ENCODE measurements at places on chromosomes 5 and 9. TPM values are rescaled to one million over a fixed set of nuclear protein-coding genes. Genes with fewer than 3 reads are reported as not detected.

DNA sequence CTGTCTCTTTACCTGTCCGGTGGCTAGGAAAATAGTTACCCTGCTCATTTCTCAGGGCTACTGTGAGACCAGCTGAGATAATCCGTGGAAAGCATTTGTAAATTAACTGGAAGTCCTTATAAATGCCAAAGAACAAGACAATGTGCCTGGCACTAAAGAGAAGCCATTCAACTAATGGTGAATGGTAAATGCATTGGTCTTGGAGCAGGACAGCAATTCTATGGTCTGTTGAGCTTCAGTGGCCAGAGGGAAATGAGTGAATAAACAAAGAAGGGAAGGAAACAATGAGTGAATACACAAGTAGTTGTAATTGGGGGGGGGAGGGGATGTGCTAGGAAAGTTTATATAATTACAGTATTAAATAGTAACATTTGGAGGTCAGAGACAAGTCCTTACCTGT is 353.6 kb downstream of the SEMA5A start:
- DNase-seq, result no peak

The ZER1 gene
- 57.3 TPM for total RNA-seq

GRCh38 chr5:43839218-43839617 is 236.2 kb downstream of the NNT start:
- no peak for DNase-seq

GRCh38 chr9:97220894-97221477 is 86.5 kb upstream of the CCDC180 start:
- DNase-seq, result peak; percentile 36

The OBP2B gene
- total RNA-seq, result not detected

DNA sequence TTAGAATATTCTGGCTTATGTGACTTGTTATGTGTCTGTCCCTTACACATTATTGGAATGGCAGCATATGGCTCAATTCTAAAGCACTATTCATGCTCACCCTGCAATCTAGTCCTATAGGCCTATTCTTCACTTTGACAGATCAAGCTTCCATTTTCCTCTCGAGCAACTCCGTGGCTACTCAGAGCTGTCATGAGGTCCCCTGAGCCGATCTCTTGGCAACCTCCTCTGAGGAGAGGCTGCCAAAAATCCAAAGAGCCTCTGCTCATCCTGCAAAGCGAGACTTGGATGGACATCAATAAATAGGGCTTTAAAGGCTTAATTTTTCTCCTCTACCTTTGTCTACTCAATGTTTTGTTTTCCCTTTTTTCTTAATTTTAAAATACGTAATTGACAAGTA is 163.8 kb downstream of the GABRB2 start:
- no peak for DNase-seq

DNA sequence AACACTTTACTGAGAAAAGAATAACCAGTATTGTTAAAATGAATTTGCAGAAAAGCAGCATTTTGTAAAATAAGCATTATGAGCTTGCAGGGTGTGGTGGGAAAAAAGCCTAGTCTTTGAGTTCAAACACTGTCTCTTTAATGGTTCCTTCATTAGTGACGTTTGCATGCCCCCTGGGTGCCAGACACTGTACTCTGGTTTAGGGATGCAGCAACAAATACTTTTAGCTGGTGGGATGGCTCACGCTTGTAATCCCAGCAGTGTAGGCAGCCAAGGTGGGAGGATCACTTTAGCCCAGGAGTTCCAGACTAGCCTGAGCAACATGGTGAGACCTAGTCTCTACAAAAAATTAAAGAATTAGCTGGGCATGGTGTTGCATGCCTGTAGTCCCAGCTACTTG is 62.3 kb downstream of the MAST4 start:
- DNase-seq, result no peak

The PCDHB9 gene
- 0.81 TPM for total RNA-seq

The PAEP gene
- total RNA-seq, result not detected

- no peak for DNase-seq
Measured at GRCh38 chr9:131994364-131995125, 85.1 kb downstream of the MED27 start.

The HTR1A gene
- not detected for total RNA-seq

The RLN1 gene
- 0.62 TPM for total RNA-seq

DNA sequence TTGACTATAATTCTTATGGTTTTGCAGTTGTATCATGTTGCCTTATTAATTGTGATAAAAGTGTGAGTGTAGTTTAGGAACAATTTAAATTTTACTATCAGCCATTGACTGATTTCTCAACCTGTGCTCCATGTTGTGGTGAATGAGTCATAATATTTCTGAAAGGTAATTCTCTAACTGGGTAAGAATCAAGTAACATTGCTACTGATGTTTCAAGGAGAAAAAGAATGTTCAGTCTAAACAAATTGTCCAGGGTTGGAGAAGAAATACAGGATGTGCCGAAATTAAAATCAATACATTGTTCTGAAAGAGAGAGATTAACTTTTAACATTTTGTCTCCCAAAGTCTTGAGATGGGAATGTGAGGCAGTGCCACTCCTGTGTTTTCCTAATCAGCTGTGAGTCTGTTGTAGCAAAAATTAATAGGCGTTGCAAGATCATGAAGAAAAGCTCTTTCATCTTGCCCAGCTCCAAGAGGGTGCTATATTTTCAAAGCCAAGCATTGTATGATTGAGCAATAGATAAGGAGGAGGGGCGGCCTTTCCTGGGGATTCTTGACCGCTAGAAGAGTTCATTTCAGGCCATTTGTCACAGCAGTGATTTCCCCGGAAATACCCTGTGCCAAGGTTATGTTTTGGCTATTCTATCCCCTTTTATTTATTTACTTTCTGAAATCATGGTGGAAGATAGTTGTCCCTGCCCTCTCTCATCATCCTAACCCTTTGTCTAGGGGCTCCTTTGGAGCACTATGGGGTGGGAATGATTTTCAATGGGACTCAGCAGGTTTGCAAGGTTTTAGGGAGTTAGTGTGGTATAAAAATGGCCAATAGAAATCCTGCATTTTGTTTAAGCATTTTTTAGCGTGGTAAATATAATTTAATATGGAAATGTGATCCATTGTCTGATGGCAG is 151.6 kb downstream of the FOCAD start:
- DNase-seq, result no peak

The ADAM19 gene
- 8.4 TPM for total RNA-seq

- DNase-seq, result no peak
Measured at GRCh38 chr9:21576331-21577189, 94.4 kb upstream of the IFNE start.

GRCh38 chr5:12777342-12777741 is 873.1 kb upstream of the CTNND2 start:
- DNase-seq, result no peak

- DNase-seq, result peak; percentile 77
Measured at GRCh38 chr5:132456296-132456986, 34.1 kb downstream of the IRF1 start.

DNA sequence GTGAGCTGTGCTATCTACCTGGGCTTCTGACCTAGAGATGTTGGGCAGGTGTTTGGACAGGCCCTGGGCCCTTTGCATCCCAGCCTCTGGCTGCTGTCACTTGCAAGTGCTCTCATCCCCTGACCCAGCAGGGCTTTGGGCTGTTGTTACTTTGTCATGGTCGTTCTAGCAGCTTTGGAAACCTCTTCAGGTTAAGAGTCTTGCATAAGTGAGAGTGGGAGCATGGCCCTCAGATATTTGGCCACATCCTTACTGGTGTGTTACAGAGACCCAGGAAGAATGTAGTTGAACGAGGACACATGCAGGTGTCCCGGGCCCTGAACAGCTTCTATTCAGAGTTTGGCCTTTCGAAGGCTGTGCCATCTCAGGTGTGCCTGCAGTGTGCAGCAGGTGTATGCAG is 4.5 kb downstream of the TENT4A start:
- no peak for DNase-seq

The FBLL1 gene
- not detected for total RNA-seq

The GPR107 gene
- 20.4 TPM for total RNA-seq

The FRMD3 gene
- total RNA-seq, result 93.2 TPM

DNA sequence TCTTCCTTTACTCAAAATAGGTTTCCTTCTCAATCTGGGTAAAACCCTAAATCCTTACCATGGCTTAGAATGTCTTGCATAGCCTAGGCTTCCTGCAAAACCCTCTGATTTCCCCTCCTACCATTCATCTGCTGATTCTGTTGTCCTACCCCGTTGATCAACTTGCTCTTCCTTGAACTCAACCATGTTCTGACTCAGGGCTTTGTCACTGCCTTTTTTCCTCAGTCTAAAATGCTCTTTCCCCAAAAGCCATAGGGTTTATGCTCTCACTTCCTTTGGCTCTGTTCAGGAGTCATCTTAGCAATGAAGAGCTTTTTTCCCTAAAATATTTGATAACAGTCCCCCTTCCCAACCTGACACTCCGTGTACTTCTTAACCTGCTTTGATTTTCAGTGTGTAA is 79.4 kb upstream of the IZUMO3 start:
- no peak for DNase-seq

DNA sequence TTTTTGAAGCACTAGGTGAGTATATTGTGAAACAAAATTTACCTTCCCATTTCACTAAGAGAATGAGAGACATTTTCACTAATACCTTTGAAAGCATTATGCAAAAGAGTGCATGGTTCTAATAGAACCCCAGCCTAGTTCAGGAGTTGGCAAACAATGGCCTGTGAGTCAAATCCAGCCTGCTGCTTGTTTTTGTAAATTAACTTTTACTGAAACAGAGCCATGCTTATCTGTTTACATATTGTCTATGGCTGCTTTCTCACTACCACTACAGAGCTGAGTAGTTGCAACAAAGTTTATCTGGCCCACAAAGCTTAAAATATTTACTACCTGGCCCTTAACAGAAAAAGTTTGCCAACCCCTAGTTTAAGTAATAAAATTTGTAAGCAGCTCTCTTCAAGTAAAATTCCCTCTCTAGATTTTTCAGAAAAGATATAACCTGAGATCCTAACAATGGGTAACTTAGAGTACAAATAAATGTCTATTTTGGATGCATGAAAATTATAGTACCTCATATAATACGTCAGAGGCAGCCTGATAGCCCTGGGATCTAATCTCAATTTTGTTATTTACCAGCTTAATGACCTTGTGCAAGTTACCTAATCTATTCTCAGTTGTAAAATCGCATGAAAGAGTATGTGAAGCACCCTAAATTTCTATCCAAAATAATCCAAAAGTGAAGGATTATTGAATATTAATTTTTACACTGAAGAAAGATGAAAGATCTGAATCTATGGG is 50.7 kb upstream of the ARL15 start:
- DNase-seq, result no peak

GRCh38 chr5:135337064-135337463 is 62.0 kb downstream of the MACROH2A1 start:
- no peak for DNase-seq

GRCh38 chr9:4555236-4555635 is 65.0 kb downstream of the SLC1A1 start:
- no peak for DNase-seq

DNA sequence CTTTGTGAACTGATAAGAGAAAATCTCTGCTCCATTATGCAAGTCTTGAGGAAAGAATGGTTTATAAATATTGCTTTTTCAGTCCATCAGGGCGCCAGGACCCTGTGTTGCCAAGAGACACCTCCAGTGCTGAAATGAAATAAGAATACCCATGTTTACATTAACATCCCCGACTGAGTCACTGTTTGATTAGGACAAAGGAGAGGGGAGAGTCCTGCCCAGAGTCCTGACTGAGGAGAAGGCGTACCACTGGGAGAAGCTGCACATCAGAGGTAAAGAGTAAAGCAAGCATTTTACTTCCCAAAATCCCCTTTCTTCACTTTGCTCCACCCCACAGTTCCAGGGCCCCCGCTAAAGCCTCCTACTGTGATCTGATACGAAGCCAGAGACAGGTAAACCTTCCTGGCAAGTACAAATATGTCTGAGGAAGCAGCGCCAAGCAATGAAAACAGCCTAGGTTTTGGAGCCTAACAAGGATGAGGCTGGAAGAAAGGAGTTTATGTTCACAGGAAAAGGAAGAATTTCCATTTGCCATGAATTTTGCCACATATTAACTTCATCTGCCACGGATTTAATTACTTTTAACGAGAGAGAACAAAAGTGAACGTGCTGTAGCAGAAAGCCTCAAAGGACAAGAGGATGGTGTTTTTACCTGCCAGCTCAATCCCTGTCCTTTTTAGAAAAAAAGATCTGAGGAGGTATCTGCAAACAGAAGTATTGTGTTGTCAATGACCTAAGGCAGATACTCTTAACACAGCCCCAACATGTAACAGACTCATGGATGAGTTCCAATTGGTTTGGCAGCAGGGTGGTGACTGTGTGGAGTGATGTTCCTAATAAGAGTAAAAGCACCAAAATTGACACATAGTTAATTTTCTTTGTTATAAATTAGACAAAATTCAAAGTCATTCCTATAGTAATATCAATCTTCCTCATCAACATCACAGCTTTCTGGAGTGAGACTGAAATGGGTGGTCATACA is 209.4 kb upstream of the TLE4 start:
- DNase-seq, result no peak

GRCh38 chr9:123104807-123105206 is 71.3 kb downstream of the GPR21 start:
- DNase-seq, result no peak

The IFNA10 gene
- not detected for total RNA-seq

GRCh38 chr5:122076050-122076461 is 2.0 kb downstream of the LOX start:
- DNase-seq, result no peak

The BSPRY gene
- total RNA-seq, result 0.24 TPM

DNA sequence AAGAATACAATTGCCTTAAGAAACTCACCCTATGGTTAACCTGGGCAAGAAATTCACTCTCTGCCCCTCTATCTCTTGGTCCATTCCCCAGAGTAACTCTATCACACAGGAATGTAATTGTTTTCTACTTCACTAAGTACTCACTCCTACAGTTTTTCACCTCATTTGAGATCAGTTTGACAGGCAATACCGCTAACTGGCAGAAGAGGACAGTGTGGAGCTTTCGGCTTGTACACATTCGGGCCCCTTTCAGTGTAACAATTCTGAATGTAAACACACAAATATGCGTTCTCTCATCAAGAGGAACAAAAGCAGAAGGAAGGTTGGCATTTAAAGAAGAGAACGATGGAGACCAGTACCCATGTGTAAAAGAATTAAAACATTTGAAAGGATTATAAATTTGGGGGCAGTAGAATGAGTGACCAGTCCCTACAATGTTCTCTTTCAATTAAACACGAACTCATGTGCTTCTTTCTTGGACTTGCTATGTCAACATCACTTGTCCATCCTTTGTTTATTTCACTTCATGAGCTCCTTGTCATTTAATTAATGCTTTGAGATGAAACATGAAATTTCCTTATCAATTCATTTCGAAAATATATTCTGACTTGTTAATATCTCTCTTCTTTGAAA is 188.5 kb upstream of the GRAMD2B start:
- no peak for DNase-seq

The PLAC8L1 gene
- total RNA-seq, result not detected
